ENCODE measurements at places on chromosomes 2 and 18.

GRCh38 chr2:39845460-39846146 is 66.5 kb upstream of the THUMPD2 start:
- DNase-seq = peak; percentile 17

- DNase-seq = no peak
Measured at GRCh38 chr2:160650196-160651118, 156.8 kb upstream of the RBMS1 start.

DNA sequence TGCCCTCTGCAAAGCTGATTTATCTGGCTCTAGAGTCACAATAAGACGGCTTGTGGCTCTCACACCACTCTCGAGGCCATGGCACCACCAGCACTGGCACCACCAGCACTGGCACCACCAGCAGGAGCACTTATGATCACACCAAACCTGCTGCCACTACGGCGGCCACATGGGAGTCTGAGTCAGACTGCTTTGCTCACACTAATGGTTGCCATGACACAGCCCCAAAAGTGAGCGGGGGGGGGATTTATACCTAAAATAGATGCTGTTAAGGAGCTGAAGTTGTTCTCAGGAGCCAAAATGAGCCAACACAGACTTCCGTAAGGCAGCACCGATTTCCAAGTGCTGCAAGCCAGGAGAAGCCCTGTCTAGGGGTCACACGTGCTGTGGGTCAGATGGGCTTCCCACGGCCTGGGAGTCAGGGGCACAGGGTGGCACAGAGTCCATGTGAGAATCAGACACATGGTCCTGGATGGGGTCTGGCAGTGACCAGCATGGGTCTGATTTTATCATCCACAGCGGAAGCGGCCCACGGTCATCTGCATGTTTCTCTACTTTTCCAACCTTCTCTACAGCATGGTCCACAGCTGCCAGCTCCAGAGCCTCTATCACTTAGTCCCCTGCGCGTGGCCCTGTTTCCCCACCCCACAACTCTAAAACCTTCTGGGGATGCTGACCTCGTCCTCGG is 16.7 kb downstream of the DNMT3A start:
- DNase-seq = peak; percentile 73

DNA sequence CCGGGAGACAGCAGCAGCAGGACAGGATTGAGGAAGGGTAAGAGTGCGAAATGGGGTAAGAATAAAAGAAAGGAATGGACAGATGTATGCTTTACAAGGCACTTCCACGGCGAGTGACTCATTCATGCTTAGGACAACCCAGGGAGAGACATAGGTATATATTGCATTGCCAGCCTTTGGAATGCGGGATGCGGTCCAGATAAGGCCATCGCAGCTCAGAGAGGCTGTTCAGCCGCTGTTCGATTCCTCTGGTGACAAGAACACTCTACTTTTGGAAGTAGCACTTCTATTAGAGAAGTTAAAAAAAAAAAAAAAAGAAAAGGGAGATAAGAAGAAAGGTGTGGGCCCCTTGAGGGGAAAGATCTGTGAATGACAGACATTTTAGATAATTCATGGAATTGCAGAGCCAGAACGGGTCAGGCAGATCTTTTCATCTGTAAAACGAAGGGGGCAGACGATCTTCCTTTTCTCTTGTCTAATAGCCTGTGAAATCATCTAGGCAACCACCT is 819 bp upstream of the NCOA1 start:
- DNase-seq = peak; percentile 46

- peak; percentile 97 for DNase-seq
Measured at GRCh38 chr2:222904557-222905258, 43.9 kb downstream of the ACSL3 start.

DNA sequence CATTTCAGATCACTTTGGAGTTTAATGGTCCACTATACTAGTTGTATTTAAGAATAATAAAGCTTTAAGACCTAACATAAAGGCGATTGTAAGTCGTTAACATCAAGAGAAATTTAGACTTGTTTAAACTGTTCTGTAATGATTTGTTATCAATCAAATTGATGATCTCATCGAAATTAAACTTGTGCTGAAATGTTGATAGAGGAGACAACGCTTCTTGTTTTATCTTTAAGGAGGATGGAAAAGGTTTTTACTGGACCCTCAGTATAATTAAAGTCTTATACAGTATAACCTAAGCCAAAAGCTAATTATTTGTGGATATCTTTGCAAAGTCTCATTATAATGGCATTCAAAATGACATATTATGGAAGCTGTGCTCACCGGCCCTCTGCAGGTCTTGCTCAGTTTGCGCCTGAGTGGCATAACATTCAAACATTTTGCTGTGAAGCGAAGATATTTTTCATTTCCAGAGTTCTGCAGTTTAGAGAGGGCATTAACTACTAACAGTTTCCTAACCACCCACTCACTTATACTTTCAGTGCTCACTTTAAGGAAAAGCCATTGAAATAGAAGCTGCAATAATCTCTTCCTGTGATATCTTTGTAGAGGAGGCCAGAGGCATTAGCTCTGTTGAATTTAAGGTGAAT is 1.4 kb upstream of the SERTAD2 start:
- no peak for DNase-seq

GRCh38 chr2:73141896-73142295 is 29.1 kb upstream of the RAB11FIP5 start:
- DNase-seq = no peak

DNA sequence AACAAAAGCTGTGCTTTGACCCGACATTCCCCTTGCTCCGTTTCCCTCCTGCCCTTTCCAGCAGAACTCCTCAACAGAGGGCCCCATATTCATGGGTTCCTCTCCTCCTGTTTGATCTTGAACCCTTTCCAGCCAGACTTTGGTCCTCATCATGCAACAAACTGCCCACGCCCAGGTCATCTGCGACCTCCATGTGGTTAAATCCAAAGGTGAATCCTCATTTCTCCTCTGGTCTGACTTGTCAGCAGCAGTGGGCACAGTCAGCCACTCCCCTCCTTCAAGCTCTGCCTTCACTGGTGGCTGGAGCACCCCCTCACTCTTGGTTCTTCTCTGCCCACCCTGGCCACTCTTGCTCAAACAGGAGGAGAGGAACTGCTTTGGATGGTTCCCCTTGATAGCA is 2.7 kb downstream of the HS1BP3 start:
- DNase-seq = no peak

DNA sequence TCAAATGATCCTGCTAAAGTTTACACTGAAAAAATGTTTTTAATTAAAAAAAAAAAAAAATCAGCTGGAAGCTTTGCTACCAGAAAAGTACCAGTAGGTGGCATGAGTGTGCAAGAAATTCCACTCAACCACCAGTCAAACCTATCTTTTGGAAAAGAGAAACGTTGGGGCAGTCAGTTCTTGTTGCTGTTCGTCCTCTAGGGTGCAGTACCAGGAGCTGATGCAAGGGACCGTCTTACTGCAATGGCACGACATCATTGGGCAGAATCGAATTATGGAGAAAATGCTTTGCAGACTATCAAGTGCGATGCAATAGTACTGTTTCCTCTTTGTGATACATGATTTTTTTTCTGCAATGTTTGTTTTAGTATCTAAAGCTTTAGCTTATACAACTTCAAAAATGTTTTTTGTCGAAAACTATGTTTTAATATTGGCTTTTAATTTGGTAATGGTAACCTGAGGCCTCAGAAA is 18.3 kb downstream of the YPEL5 start:
- DNase-seq = peak; percentile 93

- no peak for DNase-seq
Measured at GRCh38 chr2:143937723-143938350, 582.1 kb downstream of the ZEB2 start.

- no peak for DNase-seq
Measured at GRCh38 chr2:205646680-205647079, 35.6 kb upstream of the NRP2 start.

GRCh38 chr2:147327613-147328012 is 517.2 kb upstream of the ACVR2A start:
- no peak for DNase-seq

DNA sequence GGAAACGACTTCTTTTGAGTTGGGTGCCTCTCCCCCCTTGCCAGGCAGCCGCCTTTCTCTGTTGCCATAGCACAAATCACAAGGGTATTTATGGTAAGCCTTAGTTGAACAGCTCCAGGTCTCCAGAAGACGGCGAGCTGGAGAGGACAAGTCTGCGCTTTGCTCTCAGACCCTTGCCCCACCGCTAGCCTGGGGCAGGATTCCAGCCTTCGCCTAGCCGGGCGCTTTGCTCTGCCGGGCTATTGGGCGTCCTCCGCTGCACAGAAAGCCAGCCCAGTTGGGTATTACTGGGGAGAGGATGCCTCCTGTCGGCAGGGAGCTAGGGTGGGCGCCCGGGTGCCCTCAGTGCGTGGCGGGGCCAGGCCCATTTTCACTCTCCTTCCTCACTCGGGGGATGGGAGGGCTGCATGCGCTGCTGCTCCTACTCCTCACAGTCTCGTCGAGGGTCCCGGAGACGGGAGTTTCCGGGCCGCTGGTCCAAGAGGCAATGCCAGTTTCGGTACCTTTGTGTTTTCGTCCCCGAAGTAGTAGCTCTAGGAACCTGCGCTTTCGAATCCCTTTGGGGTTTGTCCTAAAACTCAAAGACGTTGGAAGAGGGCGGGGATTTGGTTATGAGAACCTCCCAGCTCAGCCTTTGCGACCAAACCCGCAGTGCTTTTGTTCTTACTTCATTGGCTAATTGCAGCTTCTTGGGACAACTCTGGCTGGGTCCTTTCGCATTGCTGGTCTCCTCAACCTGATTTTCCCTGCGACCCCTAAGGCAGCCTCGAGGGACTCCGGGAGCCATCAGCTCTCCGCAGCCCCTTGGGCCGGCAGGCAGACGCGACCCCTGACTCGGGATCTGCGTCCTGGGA is 3.6 kb upstream of the DLX2 start:
- peak; percentile 43 for DNase-seq

GRCh38 chr2:206708286-206708685 is 9.9 kb downstream of the DYTN start:
- DNase-seq = no peak

DNA sequence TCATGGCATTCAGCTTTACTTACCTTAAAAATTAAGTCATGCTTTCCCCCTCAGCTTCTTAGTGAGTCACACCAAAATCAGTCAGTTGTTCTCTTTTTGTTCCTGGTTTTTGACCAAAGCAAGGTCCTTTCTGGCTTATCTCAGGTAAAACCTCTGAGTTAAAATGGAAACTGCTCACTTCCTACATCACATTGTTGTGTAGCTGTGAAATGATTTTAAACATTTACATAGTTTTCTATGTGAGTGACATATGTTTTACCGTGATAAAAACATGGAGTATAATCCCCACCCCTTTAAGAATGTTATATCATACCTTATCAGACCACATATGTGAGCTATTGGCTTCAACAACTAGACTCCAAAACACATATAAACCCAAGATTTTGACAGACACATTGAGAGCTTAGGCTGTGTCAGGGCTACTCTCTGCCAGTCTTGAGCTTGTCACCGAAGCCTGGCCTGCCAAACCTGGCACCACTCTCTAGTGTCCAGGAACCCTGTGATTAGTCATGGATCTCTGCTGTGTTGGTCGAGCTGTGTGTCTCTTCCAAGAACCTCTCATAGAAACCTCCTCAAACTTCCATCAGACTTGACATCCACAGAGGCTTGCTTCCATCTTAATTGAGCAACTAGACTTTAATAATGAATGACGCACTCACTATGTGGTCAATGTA is 294.5 kb upstream of the FBXO11 start:
- DNase-seq = no peak
